ENCODE measurements at places on chromosomes 4 and X.

GRCh38 chr4:159446266-159446976 is 343.5 kb downstream of the RAPGEF2 start:
- DNase-seq: peak; percentile 1

- no peak for DNase-seq
These were observed 51.0 kb downstream of the WFS1 start for GRCh38 chr4:6320663-6321062.

DNA sequence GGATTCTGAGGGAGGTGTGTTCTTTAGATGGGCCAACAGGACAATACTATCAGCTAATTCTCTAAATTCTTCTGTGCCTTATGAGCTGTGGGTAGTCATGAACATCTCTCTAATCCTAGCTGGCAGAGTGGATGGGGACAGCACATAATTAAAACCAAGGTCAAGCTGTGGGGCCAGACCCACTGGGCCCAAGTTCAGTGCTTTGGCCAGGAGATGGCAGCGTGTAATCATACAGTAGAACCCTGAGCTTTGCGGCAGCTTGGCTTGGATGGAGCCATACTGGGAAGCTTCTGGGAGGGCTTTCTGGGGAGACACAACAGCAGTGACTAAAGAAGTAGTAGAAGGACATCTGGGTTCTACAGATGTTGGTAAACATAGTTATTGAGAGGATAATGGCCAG is 140.3 kb upstream of the CXCL13 start:
- DNase-seq: no peak

DNA sequence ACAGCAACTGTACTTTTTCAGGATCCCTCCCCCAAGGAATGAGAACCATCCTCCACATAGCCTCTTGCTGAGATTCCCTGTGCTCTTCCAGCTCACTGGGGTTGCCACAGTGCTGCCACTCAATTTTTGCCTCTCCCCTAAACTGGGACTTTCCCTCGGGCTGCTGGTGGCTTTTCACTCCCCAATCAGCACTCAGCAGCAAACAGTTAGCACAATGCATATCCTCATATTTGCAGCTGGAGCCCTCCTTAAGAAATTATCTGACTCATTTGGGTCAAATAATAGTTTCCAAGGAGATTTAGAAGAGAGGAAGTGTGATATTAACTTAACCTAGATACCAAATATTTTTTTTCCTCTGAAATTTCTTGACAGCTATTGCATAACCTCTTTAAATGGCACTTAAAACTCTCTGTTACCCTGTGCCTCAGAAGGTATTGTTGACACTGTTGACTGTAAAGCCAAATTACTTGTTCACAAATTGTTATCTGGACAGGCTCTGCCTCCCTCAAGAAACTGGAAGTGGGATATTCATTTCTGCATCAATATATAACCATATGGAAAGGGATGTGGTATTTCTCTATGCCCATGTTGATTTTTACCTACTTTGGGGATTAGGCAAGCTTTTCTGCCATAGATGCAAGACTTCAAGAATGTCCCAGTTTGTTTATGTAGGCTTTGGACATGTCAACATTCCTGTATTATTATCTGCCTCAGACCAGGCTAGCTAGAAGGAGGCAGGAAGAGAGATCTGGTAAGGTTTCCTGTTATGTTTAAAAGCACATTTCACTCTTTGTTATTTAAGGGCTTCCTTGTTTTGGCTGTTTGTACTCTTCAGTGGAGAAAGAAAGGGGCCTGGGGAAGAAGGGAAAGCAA is 58.0 kb downstream of the SEPTIN11 start:
- DNase-seq: no peak

- DNase-seq: peak; percentile 43
These were observed 37.3 kb downstream of the ACOX3 start for GRCh38 chr4:8403173-8403753.

DNA sequence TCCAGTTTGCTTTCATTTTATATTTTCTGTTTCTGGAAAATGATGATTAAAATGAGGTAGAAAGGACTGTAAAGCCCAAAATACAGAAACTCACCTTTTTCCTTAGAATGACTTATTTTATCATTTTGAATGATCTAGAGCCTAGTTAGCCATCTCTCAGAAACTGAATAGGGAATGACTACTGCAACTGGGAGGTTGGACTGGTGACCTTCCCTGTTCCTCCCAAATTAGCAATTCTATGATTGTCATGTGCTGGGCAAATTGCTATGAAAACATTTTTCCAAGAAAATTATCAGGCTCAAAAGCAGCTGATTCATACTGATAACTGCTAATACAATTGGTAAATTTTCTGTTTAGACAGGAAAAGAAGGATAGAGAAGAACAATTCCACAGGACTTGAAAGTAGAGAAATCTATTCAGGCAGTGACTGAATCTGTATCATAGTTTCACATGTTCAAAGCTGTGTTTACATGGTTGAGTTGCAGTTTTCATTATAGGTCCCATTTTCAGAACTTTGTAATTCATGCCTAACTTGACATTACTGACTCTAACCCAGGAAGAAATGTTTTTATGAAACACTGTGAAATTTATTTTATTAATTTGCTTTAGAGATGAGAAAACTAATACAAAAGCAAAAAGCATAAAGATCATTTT is 43.4 kb upstream of the SEC24B start:
- no peak for DNase-seq

GRCh38 chrX:113974881-113975280 is 609.0 kb upstream of the HTR2C start:
- DNase-seq: no peak

- no peak for DNase-seq
These were observed 242.9 kb downstream of the IQCM start for GRCh38 chr4:149572716-149573115.

DNA sequence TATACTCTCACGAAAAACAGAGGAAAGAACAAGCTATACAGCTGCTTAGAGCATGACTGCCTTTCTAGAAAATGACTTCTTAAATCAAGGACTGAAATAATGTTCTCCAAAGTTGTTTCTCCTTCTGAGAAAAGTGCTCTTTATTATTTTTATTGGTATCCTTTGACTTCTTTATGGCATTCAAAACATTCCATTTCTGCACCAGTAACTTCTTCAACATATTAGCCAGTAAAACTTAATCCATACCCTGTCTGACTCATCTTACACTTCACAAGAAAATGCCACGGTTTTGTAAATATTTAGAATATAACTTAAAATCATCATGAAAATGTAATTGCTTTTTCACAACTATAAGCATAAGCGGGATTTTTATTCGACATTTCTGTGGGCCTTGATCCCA is 180.4 kb downstream of the NR3C2 start:
- no peak for DNase-seq

DNA sequence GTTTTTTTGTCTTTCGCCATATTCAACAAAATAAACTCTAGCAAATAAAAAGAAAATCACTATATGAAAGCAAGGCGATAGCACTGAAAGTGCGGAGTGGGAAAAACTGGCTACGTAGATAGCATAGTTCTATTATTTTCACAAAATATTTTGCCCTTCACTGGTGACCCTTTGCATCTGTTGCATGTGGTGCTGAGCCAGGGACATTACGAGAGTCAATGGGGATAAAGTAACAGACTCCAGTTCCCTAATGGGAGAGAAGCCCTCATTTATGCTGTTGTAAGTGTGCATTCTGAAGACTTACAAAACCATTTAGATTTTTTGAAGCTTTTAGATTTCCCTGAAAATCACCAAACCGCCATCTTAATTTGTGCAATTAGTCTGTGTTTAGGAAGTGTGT is 501.6 kb downstream of the PPARGC1A start:
- no peak for DNase-seq

GRCh38 chr4:67615119-67615518 is 56.6 kb downstream of the STAP1 start:
- no peak for DNase-seq

DNA sequence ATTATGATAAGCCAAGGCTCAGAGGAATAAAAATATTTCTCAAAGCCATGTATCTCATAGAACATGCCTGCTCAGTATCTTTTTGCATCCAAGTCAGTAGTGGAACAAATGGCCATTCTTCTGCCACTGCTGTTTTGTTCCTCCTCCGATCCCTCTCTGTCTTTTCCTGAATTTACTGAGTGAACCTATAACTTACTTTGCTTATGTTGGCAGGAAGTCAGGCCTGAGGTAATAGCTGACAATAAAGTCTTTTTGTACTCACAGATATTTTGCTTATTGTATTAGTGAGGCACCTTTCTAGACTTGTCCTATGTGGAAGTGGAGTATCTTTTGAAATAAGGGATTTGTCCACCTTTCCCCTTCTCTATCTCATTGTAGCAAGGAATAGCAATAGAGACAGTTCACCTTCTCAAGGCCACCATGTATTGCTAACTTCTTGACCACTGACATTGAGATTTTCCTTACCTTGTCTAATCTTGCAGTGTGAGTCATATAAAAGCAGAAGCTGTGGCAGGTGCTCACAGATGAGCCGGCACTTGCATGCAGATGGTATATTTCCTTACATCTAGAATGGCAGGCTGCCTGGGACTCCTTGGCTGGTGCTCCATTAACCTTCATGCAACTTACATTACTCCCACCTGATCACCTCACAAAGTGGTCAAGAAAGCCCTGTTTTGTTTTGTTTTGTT is 68.2 kb downstream of the AGTR2 start:
- no peak for DNase-seq

DNA sequence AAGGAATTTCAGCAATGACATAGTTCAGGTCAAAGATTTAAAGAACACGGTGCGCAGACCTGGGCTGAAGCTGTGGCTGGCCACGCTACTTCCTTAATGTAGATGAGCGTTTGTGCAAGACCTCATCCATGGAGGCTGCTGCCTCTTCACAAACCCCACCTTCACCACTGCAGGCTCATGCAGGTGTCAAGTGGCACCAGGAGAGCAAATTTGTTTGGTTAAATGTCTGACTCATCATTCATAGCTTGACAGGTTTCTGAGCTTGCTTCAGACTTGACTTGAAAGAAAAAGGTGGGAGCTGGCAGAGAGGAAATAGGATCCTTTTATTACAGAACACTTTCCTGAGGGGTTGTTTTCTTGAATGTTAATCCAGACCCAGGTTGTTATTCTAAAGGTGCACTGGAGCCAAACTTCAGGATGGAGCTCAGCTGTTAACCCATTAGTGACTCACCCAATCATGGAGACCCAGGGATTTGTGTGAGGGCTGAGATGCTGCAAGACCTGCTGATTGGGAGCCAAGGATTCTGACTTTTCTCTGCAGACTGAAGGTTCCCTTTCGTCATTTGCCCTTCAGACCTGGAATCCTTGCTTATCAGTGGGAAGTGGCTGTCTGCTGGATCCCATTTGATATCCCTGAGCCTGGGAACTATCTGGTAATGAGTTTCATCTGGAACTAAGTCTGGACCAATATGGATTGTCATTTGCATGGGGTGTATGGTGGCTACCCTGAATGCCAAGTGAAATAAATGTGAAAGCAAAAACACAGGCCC is 315.3 kb downstream of the PTTG2 start:
- DNase-seq: no peak

DNA sequence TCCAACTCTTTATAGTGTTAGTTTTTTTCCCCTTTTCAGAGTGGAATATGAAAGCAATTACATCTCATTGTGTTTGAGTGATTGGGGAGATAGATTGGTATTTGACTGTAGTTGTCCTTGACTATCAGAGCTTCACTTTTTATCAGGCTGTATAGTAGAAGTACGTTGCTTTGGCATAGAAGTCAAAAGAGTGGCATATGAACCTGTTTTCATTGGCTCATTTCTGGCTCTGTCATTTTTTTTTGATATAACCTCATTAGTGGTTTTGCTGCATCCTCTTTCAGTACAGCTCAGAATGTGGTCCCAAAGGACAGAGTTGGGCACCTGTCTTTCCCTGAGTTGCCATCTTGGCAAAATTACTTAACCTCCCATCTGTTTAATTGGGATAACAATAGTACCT is 1.4 kb downstream of the TMA16 start:
- DNase-seq: no peak

DNA sequence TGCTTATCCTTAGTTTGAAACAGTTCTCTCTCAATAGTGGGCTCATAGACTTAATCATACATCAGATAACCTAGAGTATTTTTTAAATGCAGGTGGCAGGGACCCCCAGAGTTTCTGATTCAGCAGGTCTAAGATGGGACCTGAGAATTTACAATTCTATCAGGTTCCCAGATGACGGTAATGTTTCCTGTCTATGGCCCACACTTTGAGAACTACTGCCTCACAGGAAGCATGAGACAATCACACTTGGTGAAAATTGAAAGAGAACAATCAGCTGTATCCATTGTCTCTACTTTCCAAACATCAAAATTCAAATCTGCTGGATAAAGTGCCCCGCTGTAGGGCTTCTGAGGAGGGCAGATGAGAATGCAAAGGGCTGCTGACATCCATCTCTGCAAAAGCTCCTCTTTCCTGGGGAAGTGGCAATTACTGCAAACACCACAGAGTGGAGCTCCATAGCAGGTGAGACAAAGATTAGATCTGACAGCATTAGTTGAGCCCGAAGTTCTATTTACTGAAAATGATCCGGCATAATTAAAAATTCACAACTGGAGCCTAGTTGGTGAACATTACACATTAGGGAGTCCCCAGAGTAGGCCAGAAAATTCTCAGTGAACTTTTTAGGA is 187.8 kb upstream of the MBNL3 start:
- no peak for DNase-seq

DNA sequence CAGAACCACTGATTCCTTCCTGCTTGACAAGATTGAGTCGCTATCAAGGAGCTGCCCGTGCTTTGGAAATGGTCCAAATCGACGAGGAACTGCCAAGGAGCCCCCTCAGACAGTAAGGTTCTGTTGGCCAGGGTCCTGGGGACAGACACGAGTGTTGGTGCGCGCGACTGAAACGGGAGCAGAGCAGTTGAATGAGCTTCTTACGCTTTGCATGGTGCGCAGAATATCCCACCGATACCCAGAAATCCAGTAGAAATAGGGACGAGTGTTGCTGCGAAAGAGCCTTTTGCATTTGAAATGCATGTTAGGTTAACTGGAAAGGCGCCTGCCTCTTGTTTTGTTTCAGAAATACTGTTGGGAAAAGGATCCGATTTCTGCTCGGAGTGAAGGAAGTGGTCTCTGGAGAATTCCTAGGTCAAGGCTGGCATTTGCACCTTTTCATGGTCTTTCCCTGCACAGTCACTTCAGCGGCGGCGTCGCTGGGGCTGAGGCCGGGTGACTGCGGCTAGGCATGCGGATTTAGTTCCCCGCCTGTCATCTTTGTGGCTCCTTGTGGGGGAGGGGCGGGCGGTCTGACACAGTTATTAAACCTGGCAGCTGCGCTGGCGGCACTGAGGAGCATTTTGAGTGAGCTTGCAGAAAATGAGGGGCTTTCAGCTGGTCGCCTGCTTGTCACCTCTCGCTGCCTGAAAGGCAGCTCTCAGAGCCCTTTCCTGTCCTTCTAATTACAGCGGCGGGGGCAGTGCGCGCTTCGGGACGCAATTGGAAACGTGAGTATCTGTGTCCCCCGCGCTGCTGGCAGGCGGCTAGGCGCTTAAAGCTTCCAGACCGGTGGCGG is 51.5 kb upstream of the TRIM2 start:
- DNase-seq: peak; percentile 37

DNA sequence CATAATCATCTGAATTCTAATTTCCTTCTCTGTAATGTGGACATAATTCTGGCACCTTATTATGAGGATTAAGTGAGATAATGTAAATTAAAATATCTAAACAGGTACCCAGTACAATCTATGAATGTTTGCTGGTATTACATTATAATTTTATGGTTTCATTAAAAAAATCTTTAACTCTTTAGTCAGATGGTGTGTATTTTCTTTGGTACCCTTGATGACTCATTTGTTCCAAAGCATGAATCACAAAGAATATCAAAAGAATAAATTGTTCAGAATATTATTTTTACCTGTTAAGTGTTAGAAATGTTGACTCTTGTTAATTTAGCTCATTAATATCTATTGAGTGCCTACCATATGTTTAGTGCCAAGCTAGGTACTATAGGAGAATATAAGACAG is 74.3 kb downstream of the SNX25 start:
- DNase-seq: no peak

- DNase-seq: no peak
These were observed 47.5 kb downstream of the PPA2 start for GRCh38 chr4:105426187-105426897.
